ENCODE measurements at places on chromosomes 11 and 22.
A peak's percentile ranks its signal among the peaks of the same experiment; 100 is the strongest.

GRCh38 chr22:21837248-21837979 lies 30.0 kb downstream of the MAPK1 start:
- peak; percentile 69 for DNase-seq

DNA sequence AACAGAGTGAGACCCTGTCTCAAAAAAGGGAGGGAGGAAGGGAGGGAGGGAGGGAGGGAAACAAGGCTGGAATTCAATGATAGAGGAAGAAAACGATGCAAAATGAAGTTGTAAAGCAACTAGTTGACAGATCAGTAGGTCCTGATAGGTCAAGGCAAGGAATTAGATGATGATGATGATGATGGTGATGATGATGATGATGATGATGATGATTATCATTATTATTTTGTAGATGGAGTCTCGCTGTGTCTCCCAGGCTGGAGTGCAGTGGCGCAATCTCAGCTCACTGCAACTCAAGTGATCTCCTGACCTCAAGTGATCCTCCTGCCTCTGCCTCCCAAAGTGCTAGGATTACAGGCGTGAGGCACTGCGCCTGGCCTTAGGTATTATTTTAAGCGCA lies 11.3 kb upstream of the L3MBTL2 start:
- DNase-seq = no peak

DNA sequence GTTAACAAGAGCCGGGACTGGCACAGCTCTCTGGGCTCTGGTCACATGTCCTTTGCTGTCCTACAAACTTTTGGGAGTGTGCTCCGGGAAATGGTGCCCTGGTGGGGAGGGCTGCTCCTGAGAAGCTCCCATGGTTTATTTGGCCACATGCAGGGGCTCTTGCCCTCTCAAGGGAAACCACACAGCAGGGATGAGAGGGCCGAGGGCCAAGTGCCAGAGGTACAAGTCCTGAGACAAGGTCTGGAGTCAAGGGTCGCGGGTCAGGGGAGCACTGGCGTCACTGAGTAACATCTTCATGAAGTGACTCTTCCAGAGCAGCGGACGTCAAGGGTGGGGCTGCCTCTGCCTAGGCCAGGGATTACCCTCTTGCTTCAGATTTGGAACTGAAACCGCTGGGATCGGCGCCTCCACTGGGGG lies 1160.6 kb downstream of the TBC1D22A start:
- no peak for DNase-seq

- no peak for DNase-seq
These were observed 18.3 kb downstream of the PIK3IP1 start for GRCh38 chr22:31274017-31274416.

DNA sequence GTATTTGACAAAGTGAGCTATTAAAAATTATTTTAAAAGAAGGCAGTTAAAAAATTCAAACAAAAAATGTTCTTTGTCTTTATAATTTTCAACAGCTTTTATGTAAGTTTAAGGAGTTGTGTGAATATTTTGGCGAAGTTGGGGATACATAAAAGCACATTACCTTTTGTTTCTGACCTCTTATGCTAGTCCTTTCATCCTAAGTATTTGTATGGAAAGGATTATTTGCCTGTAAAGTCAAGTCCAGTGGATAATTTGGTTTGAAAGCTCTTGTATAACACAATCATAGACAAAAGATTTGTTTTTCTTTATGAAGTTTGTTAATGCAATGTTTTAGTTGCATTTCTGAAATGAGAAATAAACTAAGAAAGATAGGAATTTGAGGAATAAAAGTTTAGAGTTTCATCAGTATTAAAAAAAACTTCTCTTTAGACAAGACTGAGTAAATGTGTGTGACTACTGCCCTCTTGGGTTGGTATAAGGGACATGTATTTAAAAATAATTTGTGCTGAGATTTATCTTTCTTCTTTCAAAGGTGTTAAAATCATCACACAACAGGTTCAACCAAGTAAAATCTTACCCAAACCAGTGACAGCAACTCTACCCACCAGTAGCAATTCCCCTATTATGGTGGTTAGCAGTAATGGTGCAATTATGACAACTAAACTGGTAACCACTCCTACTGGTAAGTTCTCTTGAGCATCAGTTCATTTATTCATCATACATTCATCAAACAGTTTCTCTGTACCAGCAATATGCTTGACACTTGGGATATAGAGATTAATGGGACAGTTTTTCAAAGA lies 68.2 kb downstream of the EMSY start:
- peak; percentile 46 for DNase-seq

GRCh38 chr11:124799348-124800225 lies 619 bp downstream of the MSANTD2 start:
- DNase-seq = peak; percentile 1

DNA sequence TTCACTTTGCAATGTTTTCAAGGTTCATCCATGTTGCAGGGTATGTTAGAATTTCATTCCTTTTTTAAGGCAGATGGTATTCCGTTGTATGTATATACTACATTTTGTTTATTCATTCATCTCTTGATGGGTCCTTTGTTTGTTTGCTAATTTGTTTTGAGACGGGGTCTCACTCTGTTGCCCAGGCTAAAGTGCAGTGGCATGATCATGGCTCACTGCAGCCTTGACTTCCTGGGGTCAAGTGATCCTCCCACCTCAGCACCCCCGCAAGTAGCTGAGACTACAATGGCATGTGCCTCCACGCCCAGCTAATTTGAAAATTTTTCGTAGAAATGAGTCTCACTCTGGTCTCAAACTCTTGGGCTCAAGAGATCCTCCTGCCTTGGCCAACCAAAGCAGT lies 6.2 kb downstream of the UVRAG start:
- DNase-seq = no peak

- DNase-seq = no peak
These were observed at the start of gene CD3D for GRCh38 chr11:118342503-118343161. Gene CD3D (minus strand): TSS chr11:118342705. CDS start chr11:118342607, 98 bp downstream.

DNA sequence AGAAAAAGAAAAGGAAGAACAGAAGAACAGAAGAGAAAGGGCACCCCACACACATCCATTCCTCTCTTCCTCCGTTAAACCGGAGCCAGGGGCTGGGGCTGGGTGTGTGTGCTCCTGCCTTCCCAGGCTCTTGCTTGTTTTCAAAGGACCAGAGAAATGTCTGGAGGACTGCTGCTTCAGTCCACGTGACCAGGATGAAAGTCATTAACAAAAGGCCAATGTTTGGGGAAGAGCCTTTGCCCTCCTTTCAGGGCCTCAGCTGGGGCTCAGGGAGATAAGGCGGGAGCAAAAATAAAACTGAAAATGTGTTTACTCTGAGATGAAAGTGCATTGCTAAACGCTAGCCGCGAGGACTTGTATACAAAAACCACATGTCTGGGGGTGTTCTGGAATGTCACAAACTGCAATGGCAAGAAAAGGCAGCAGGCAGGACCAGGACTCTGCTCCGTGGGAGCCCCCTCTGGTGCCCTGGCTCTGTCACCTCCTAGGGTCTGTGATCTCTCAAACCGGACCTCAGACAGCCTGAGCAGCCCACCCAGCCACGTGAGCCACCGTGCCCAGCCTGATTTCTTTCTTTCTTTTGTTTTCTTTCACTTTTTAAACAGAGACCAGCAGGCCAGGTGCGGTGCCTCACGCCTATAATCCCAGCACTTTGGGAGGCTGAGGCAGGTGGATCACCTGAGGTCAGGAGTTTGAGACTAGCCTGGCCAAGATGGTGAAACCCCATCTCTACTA lies 31.6 kb upstream of the MYH9 start:
- peak; percentile 82 for DNase-seq

- no peak for DNase-seq
These were observed 13.8 kb upstream of the MAPK8IP1 start for GRCh38 chr11:45871638-45872037.

- no peak for DNase-seq
These were observed 24.0 kb downstream of the TSPAN18 start for GRCh38 chr11:44750551-44751465.

GRCh38 chr11:98531576-98531975 lies 489.2 kb upstream of the CNTN5 start:
- DNase-seq = no peak

GRCh38 chr11:65558002-65558929 lies at the start of gene LTBP3:
Gene LTBP3 (minus strand): TSS chr11:65558359. CDS start chr11:65557959, 400 bp downstream.
- no peak for DNase-seq

DNA sequence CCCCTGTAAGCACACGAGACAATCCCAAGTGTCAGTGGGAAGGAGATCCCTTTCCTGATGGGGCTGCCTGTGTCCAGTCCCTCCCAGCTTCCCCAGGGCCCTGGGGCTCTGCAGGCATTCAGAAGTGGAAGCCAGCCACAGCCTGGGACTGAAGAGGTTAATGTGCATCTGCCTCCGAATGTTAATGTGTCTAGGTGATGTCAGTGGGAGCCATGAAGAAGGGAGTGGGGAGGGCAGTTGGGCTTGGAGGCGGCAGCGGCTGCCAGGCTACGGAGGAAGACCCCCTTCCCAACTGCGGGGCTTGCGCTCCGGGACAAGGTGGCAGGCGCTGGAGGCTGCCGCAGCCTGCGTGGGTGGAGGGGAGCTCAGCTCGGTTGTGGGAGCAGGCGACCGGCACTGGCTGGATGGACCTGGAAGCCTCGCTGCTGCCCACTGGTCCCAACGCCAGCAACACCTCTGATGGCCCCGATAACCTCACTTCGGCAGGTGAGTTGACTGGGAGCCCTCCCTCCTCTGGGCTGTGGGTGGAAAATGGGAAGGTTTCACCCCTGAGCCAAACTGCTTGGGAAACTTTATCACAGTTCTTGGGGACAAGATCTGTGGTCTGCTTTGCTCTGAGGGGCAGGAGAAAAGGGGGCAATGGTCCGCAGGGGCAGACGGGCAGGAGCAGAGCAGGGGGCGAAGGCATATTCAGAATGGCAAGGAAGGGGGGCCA lies at the start of gene MCHR1:
TSS of gene MCHR1 (plus strand) at position 236 of the 715 bp plus-strand sequence. CDS start at position 405, 169 bp downstream.
- DNase-seq = no peak

GRCh38 chr22:48672387-48672786 lies 1155.3 kb downstream of the BRD1 start:
- DNase-seq = no peak

GRCh38 chr22:31106001-31106571 lies 1.3 kb downstream of the SELENOM start:
- peak; percentile 24 for DNase-seq

DNA sequence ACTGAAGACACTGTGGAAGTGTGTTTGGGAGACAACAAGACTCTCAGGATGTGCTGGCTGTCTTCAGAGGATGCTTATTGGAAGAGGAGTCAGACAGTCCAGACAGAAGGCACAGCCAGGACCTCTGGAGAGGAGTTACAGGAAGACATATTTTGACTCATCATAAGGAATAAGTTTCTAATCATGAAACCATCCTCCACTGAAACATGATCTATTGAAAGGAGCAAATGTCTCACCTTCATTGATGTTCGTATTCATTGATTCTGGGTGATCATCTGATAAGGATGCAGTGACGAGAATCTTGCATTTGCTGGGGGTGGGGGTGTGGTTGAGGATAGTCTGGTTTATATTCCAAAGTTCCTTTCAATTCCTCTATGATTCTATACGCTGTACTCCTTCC lies 2.5 kb upstream of the CXCR5 start:
- no peak for DNase-seq

DNA sequence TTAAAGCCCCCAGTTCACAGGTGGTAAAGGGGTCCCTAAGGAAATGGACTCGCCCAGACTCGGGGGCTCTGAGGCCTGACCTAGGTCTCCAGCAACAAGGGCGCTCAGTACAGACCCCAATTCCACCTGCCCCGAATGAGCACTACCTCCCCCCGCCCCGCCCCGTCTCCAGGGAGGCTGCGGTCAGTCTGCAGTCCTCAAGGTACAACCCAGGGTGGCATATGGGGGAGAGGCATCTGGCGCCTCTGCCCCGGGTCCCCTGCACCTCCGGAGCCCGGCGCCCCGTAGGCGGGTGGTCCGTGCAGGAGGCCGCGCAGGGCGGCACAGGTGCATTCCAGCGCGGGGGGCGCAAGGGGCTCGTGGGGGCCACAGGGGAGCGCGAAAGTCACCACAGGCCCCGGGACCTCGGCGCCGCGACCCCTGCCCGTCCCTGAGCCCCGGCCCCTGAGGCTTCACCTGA lies 361 bp downstream of the CTSD start:
- no peak for DNase-seq

- peak; percentile 72 for DNase-seq
These were observed 239.9 kb upstream of the ZC3H12C start for GRCh38 chr11:109853156-109853776.

DNA sequence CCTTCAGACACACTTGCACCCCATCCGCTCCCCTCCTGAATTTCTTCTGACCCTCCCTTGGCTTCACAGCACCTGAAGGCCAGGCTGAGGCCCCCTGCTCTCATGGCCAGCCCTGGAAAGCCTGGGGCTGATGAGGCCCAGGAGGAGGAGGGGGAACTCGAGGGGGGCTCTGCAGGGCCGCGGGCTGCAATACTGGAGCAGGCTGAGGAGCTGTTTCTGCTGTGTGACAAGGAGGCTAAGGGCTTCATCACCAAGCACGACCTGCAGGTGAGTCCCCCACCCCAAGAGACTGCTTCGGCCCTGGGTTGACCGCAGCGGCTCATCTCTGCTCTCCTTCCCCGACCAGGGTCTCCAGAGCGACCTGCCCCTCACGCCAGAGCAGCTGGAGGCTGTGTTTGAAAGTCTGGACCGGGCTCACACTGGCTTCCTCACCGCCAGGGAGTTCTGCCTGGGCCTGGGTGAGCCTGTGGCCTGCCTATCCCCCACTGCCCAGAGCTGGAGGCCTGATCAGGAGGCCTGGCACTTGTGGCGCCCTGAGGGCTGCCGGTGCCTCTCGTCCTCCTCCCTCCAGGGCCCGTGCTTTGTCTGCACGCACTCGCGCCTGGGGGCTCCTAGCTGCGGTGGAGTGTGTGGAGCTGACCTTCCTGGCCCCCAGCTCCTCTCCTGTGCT lies 922 bp downstream of the CRACR2B start:
- no peak for DNase-seq

DNA sequence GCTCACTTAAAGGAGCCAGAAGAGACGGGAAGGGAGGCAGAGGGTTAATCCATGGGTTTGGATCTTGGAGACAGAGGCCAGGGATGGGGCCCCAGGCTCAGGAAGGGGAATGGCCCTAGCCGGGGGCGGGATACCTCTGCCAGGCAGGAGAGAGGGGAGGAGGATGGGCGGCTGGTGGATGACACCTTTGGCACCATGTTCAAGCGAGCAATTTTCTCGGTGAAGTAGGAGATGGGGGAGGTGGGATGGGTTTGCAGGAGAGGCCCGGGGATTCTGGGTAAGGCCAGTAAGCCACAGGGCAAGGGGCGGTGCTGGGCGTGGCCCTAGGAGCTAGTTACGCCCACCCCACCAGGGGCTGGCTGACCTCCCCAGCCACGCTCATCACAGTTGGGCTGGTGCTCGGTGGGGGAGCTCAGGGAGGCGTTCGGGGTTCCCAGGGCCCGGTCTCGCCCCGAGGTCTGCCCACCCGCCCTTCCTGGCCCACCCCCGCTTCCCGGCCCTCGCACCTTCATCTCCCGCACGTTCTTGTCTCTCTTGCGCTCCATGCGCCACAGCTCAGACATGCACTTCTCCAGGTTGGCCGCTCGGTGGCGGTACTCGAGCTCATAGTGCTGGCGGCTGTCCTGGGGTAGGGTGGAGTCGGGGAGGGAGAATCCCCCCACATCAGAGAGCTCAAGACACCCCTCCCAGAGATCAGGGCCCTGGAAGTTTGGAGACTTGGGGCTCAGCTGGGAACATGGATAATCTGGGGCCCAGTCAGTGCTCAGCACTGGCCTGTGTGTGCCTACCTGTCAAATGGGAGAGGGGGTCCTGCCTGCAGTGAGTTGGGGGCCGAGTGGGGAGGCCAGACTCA lies 12.7 kb downstream of the BAIAP2L2 start:
- no peak for DNase-seq
